Midbrain (tissue), 1 donor: ENCODE measurements at places on chromosomes 2 and 18.

DNA sequence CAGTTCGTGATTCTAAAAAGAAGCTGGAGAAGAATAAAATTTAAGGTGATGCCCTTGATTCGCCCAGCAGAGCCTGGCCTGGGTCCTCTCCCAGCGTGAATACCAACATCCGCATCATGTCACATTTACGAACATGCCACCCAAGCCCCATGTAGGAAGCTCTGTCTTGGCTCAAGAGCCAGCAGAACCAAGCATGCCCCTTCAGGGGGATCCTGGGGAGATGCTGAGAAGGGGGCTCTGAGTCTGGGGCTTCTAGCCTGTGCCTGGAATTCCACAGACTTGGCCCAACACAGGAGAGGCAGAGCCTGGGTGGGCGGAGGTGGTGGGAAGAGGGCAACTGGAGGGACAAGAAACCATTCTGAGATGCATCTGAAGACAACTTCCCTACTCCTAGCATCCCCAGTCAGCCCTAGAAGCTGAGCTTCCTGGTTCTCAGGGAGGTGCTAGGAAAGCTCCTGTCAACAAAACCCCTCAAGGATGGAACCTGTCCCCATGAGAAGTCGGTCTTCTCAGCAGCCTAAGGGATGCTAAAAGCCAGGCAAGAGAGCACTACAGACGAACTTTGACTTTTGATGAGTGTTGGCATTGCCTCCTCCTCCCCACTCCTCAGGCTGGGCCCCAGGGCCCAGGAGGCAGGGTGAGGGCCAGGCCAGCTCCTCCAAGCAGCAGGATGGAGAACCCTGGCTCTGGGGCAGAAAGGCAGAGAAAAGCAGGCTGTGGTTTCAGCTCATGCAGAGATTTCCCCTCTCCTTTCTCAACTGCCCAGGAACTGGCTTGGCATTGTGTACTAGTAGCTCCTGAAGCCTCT is 57.9 kb downstream of the POLR1A start:
- DNase-seq: no peak

- no peak for DNase-seq
Measured at GRCh38 chr2:113227290-113227689, 51.4 kb downstream of the PAX8 start.

- no peak for DNase-seq
Measured at GRCh38 chr18:52394602-52395001, 54.6 kb downstream of the DCC start.

- DNase-seq: no peak
Measured at GRCh38 chr2:101830555-101830954, 133.0 kb downstream of the MAP4K4 start.

- DNase-seq: no peak
Measured at GRCh38 chr2:142863485-142863961, 13.9 kb upstream of the KYNU start.

- DNase-seq: no peak
Measured at GRCh38 chr2:56107502-56108220, 76.1 kb upstream of the CCDC85A start.

- no peak for DNase-seq
Measured at GRCh38 chr2:234179031-234179363, 128.5 kb downstream of the SPP2 start.

GRCh38 chr2:202290970-202291369 is 25.4 kb downstream of the NOP58 start:
- DNase-seq: no peak

GRCh38 chr2:85437488-85438200 is 19.1 kb downstream of the SH2D6 start:
- peak; percentile 93 for DNase-seq

GRCh38 chr2:160054984-160055725 is 7.3 kb downstream of the PLA2R1 start:
- DNase-seq: no peak

DNA sequence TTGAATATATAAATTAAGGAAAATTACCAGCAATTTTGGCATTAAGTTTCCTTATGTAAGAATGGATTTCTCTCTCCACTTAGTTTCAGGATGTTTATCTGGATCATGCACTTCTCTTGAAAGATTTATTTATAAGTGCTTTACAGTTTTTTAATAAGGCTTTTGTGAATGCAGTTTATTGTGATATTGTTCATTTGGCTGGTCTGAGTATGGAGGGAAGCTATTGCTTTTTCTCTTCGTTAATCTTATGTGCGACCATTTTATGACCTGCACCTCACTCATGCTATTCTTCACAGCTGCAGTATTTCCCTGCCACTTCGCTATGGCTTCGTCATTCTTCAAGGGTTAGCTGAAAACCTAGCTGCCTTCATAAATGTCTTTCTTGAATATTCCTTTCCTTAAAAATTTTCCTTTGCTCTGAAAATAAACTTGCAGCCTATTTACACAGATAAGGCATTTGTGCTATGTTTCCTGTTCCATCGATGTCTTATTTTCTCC is 233.4 kb downstream of the SOCS6 start:
- DNase-seq: no peak

DNA sequence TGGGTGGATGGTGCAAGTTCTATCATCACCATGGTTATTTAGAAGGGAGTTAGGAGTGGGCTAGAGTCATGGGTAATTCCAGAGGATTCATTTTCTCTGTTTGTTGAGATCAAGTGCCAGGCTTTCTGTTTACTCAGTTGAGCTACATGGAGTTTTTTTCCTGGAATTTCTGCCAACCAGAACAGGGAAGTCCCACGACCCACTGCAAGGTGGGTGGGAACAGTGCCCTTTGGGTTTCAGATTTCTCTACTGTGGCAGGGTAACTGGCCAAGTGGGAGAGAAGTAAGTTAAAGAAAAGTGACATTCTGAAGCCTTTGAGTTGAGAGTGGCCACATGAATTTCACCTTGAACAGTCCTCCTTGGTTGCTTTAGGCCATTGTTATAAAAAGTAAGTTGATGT is 138.9 kb downstream of the SLC39A10 start:
- no peak for DNase-seq

GRCh38 chr2:55811048-55811447 is 112.5 kb downstream of the EFEMP1 start:
- DNase-seq: no peak

GRCh38 chr2:20523799-20524187 is 76.9 kb downstream of the RHOB start:
- no peak for DNase-seq

DNA sequence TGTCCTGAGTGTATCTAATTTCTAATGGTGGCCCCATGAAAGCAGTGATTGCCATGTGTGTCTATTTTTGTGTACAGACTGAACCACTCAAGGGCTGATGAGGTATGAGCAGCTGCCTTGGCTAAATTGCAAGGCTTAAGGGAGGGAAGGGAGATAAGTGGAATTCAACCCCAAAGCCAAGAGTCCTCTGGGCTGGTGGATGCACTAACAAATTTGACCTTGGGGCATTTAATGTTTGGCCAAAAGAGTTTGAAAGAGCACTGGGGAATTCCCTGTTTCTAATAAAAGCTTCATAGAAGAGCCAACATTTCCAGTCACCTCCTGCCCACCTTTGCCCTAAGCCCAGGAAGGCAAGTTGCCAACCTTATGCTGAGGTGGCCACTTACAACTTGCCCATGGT is 172.1 kb downstream of the SETBP1 start:
- no peak for DNase-seq

- peak; percentile 72 for DNase-seq
Measured at GRCh38 chr2:104755026-104755878, 98.7 kb upstream of the POU3F3 start.

- DNase-seq: peak; percentile 85
Measured at GRCh38 chr2:55112229-55113031, 62.2 kb upstream of the RTN4 start.

GRCh38 chr2:73293534-73294171 is at the start of gene EGR4:
Gene EGR4 (minus strand): TSS chr2:73293548. CDS start chr2:73293317, 231 bp downstream.
- no peak for DNase-seq

- DNase-seq: no peak
Measured at GRCh38 chr2:137824501-137824900, 139.8 kb upstream of the HNMT start.

GRCh38 chr2:179749210-179749609 is 112.2 kb downstream of the ZNF385B start:
- DNase-seq: no peak

DNA sequence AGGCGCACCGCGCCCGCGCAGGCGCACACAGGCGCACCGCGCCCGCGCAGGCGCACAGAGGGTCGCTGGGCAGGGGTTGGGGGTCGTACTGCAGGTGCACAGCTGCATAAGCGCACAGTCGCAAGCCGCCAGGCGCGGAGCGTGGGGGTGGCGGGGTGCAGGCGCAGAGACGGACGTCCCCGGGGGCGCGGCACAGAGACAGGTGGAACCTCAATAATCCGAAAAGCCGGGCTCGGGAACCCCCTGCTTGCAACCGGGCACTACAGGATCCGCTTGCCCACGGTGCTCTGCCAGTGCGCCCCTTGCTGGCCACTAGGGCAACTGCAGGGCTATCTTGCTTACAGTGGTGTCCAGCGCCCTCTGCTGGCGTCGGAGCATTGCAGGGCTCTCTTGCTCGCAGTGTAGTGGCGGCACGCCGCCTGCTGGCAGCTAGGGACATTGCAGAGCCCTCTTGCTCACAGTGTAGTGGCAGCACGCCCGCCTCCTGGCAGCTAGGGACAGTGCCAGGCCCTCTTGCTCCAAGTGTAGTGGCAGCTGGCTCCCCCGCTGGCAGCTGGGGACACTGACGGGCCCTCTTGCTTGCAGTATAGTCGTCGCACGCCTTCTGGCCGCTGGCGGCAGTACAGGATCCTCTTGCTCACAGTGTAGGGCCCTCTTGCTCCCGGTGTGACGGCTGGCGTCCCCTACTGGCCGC is 34.9 kb downstream of the FAM110C start:
- DNase-seq: no peak

- DNase-seq: no peak
Measured at GRCh38 chr18:78774741-78775141, 204.9 kb upstream of the SALL3 start.

- no peak for DNase-seq
Measured at GRCh38 chr2:111053266-111053665, 67.4 kb upstream of the BCL2L11 start.

GRCh38 chr2:128371648-128372345 is 53.1 kb upstream of the HS6ST1 start:
- no peak for DNase-seq
